ENCODE measurements at places on chromosomes 7 and 10.

GRCh38 chr7:135840591-135840990 lies 92.0 kb upstream of the FAM180A start:
- DNase-seq, result no peak

DNA sequence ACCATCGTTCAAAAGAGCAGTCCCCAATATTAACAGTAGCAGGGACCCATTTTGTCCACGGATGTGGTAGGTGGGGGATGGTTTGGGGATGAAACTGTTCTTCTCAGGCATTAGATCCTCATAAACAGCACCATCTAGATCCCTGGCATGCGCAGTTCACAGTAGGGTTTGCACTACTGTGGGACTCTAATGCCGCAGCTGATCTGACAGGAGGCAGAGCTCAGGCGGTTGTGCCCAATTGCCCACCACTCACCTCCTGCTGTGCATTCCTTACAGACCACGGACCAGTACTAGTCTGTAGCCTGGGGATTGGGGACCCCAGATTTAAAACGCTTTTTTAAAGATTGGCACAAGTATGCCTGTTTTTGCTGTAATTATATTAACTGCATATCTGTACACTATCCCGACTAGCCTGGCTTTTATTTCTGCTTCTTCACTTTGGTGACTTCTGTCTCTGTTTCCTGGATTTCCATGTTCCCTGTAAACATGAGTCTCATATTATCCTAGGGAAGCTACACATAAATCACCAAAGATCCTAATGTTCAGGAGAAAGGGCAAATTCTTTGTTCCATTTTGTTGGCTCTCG lies 163.3 kb upstream of the AKR1E2 start:
- peak; percentile 21 for DNase-seq

DNA sequence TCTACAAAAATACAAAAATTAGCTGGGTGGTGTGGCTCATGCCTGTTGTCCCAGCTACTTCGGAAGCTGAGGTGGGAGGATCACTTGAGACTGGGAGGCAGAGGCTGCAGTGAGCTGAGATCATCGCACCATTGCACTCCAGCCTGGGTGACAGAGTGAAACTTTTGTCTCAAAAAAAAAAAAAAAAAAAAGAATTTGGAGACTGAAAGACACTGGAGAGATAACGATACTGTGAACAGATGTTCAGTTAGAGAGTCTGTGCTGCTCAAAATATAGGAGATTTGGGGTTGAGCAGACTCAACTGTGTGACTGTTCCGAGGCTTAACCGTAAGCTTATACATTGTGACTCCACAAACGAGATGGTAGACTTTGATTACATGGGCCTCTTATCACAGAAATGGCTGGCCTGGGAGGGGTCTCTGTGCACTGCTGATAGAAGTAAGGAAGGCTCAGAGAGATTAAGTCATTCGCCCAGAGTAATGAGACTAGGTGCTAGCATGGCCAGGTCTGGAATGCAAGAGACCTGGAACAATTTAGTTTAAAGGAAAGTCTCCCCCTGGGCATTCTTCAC lies 19.4 kb downstream of the WBP1L start:
- DNase-seq, result no peak

GRCh38 chr10:14528450-14528849 lies 197.7 kb upstream of the FRMD4A start:
- DNase-seq, result no peak

DNA sequence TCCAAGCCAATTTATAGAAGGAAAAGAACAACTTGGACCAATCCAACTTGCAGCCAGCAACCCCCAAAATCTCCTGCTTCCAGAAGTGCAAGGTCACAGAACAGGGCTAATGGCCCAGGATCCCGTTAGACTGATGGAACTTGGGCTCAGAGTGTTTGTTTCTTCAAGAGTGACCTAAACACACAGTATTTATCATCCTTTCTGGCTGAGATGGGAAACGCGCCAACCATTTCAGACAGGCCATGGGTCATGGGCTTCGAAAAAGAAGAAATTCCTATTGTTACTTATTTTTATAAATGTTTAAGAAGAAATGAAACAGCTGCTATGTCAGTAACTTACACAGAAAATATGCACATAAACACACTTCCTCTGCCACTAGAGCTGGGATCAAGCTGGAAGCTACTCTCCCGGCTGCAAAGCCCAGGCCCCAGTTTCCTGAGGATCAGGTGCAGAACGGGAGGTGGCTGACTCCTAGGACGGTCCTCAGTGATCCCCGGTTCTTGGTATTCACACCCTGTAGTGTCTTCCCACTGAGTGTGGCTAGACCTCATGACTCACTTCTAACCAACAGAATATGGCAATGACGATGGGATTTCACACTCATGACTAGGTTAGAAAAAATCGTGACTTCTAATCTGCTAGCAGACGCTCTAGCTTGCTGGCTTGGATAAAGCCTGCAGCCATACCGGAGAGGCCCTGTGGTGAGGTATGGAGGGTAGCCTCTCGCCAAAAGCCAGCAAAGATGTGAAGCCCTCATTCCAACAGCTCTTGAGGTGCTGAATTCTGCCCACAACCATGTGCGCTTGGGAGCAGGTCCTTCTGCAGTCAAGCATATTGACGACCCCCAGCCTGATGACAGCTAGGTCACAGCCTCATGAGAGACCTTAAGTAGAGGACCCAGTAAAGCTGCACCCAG lies 60.2 kb downstream of the CHST15 start:
- no peak for DNase-seq
